ENCODE measurements at places on chromosomes 11 and 22.
A peak's percentile ranks its signal among the peaks of the same experiment; 100 is the strongest.

- DNase-seq = no peak
Observed at GRCh38 chr11:35030716-35031213, 108.2 kb upstream of the CD44 start.

DNA sequence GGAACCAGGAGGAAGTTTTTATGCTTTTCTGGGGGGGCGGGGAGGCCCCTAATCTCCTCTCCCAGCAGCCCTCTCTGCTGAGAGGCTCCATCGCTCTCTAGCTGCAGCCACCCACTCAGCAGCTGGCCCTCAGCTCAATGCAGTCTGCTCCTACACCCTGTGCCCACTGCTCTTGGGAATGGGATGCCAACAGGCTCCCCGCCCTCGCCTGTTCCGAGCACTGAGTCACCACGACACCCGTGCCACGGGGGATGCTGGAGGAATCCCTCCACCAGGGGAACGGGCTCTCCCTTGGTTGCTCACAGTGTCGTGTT, 23.5 kb upstream of the SUSD2 start:
- DNase-seq = no peak

GRCh38 chr11:79949574-79949973, 508.7 kb upstream of the TENM4 start:
- DNase-seq = no peak

- no peak for DNase-seq
Observed at GRCh38 chr11:67640758-67641337, 1.3 kb upstream of the TBX10 start.

DNA sequence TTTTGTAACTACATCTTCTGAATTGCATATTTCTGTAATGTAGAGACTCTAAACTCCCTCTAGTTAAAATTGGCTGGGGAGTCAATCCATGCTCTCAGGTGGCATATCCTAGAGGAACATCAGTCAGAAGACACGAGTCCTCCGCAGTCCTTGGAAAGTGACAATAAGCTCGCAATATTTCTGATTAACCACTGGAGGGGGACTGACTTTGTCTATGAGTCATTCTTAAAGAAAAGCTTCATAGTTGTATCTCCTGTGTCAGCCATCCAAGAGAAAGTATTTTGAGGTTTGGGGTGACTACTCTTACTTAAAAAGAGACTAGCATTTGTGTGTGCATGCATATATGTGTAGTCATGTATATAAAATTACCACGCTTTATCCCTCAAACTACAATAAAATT, 60.2 kb downstream of the SLN start:
- DNase-seq = no peak

- no peak for DNase-seq
Observed at GRCh38 chr22:24803064-24803542, 2.9 kb upstream of the SGSM1 start.

DNA sequence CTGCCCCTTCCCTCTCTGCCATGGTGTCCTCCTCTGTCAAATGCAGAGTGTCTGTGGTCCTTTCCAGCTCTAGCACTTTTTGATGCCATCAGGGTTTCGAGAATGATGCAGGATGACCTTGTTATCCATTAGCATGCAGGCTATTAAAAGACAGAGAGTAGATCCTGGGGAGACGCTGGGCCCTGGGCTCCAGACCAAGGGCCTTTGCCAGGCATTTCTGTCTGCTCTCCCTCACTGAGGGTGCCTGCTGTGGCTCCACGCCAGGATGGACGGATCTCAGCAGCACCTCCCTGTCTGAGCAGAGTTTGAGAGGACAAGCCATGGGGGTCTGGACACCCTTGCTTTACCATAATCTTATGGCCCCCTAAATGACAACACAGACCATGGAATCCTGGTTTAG, 110.8 kb upstream of the CD82 start:
- DNase-seq = no peak

GRCh38 chr11:129865701-129866100, 29.7 kb downstream of the NFRKB start:
- DNase-seq = no peak

- DNase-seq = no peak
Observed at GRCh38 chr22:32926600-32926999, 125.1 kb downstream of the TIMP3 start.

DNA sequence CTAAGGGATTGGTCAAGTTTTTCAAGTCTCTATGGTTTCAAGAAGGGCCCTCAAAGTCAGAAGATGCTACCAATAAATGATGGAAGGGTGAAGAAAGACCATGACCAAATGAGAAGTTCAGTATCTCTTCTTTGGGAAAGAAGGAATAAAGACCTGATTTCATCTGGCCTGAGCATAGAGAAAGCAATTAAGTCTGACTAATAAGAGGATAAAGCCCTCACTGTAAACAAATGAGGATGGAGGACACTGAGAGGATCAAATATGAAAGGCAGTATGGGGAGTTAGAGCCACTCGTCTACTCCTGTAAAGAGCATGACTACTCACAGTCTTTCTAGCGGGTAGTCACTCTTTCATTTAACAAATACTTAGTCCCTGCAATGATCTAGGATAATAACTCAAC, 44.6 kb downstream of the FAM168A start:
- no peak for DNase-seq

DNA sequence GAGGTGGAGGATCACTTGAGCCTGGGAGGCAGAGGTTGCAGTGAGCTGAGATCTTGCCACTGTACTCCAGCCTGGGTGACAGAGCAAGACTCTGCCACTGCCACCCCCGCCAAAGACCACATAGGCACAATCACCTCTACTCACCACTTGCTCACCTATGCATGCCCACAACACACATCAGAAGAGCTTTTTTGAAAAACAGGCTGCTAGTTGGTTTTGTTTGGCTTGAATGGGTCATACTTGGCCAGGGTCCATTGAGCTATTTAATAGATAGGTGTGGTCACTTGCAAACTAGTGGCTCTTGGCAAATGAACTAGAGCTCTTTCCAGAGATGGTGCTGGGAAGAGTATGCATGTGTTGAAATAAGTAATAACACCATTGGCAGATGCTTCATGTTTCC, 80.1 kb downstream of the EMSY start:
- DNase-seq = no peak

DNA sequence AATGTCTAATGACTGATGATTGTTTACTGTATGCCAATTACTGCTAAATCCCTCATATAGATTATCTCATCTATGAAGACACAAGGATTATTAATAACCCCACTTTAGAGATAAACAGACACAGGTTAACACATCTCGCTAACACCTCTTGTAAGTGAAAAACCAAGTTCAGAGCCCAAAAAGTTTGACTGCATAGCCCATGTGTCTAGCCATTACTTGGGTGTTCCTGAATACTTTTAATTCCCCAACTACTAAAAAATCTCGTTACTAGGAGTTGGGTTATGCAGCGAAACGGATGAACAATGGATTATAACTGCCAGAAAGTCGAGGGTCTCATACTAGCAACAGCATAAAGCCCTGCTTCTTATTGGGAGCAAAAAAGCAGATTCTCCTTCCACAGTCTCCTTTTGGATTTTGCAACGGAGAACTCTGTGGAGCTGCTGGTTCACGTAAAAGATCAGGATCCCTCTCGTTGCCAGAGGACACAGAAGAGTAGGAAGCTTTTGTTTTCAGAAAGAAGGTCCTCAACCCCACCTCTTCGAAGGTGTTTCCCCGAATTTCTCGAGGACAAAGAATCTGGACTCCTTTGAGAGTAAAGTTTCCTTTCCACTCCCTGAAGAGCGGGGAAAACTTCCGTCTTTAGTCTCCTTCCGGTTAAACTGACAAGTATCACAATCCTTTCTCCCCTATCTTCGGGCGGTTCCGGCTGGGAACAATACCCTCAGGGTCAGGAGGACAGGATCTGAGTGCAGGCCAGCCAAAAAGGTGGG, 979 bp downstream of the ZBED5 start:
- peak; percentile 56 for DNase-seq

DNA sequence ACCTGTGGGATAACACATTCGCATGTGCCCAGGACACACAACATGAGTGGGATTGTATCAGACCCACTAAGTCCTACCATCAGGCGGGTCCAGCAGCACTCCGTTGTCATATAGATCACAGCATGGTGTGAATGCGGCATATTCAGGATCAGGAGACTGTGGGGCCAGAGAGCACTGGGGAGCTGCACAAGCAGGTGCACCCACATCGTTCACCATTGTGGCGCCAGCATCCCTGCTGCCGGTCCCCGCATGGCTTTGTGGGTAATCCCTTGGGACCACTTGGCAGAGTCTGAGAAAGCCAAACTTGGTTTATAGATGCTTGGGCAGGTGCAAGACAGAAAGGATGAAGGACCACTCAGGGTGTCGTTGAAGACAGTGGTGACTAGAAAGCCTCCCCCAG, 201.6 kb upstream of the B3GAT1 start:
- DNase-seq = no peak

All from lung (tissue), 17 donors.